CD8-positive, alpha-beta memory T cell (primary cell): ENCODE measurements at places on chromosomes 11 and 22.

- no peak for DNase-seq
These were observed 588.0 kb downstream of the BUD13 start for GRCh38 chr11:116184763-116185162.

GRCh38 chr11:129324533-129325175 is 51.0 kb upstream of the BARX2 start:
- DNase-seq, result no peak

- DNase-seq, result no peak
These were observed 11.1 kb downstream of the MICAL2 start for GRCh38 chr11:12121517-12121916.

DNA sequence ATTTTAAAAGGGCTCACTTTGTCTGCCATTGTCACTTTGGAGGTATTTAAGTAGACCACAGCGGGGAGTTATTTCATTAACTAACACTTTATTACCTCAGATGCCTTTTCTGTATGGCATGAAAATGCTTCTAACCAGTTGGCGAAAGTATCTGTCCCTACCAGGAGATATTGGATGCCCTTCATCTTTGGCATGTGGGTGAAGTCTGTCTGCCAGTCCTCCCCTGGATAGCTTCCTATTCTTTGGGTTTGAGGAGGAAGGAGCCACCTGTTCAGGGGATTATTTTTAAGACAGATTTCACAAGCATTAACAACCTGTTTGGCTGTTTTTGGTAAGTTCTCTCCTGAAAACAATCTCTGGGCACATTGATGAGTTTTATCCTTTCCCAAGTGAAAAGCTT is 17.1 kb downstream of the MS4A6E start:
- DNase-seq, result no peak

GRCh38 chr11:69572233-69572860 is 68.6 kb upstream of the CCND1 start:
- no peak for DNase-seq

DNA sequence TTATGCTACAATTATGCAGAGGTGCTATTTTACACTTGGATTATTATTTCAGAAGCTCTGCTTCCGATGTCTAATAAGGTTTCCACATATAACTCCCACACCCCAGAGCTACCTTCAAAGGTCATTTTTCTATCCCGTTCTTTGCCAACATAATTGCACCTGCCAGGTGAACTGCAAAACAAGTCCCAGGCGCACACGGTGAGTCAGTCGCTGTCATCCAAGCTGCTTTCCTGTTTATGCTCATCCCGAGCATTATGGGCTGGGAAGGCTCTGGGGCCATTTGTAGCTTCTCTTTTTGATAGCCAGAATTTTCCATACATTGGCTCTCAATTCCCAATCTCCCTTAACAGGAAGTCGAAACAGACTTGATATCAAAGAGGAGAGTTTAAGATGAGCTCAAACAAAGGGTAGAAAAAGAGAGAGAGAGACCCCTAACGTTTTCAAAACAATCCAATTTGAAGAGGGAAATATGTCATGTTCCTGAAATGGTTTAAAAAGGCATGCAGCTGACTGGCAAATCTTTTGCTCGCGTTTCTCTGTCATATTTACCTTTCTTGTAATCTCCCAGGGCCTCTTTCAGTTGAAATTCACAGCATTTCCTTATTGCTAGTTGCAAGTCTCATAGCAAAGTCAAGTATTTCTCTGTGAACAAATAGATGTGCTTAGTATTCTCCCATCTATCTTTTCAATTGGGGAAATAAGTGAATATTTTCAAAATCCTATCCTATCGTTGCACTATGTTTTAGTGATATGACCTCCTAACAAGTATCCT is 815.9 kb downstream of the KCNA4 start:
- DNase-seq, result no peak

- no peak for DNase-seq
These were observed at the start of gene OR9I1 for GRCh38 chr11:58125469-58125868. TSS of gene OR9I1 (minus strand) at chr11:58125530. CDS start at chr11:58119444, 6,086 bp downstream.

DNA sequence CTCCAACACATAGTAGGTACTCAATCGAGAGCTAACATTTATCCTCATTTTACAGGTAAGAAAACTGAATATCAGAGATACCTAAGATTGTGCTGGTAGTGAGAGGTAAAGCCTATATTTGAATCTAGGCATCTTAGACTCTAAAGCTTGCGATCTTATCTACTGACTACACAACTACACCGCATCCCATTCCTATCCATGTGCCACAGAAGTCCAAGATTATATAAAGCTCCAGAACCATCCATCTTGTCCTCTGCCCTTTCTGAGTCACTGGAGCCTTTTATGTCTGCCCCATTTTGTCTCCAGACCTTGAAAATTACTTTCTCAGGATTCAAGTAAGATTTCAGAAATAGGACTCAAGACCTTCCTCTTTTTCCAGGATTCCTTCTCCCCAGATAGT is 84.4 kb downstream of the OR5AK2 start:
- DNase-seq, result no peak

DNA sequence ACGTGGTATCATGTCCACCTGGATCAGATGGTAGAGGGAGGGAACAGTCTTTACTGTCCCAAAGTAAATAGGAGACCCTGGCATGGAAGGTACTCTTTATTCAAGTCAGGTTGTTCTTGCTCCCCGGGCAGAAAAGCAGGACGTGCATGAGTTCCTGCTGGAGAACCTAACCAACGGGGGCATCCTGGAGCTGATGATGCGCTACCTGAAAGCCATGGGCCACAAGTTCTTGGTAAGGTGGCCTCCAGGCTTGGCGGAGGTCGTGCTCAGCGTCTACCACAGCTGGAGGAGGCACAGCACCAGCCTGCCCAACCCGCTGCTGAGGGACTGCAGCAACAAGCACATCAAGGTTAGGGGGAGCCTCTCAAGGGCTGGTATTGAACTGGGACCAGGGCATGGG is 48.7 kb downstream of the CABIN1 start:
- DNase-seq, result no peak

DNA sequence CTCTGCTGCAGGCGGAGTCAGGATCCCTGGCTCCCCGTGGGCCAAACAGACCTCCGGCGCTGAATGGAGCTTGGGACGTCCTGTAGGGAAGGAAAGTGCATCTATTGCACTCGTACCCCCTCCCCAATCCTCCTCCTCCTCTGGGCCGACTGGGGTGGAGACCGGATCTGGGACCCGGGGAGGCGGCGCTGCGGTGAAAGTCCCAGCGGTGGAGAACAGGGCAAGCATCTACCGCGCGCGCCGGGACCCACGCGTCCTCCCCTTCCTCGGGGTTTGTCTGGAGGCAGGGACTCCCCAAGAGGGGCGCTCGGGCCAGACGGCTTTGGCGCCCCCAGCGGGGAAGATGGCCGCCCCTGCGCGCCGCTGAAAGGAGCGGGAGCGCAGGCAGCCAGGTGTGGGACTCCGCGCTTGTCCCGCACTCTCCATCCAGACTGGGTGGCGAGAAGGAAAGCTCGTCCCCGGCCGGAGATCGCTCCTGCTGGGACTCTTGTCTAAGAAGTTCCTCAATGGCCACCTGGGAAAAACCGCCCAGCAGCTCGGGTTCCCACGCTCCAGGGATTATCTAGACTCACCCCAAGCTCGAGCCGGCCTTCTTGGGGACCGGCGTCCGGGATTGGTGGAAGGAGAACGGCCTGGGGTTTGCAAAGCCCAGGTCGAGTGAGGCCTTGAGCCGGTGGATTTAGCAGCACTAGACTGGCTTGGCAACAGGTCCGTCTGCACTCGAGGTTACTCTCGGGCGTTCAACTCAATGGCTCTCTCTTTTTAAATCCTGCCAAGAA is 718 bp downstream of the FADS2 start:
- DNase-seq, result no peak

DNA sequence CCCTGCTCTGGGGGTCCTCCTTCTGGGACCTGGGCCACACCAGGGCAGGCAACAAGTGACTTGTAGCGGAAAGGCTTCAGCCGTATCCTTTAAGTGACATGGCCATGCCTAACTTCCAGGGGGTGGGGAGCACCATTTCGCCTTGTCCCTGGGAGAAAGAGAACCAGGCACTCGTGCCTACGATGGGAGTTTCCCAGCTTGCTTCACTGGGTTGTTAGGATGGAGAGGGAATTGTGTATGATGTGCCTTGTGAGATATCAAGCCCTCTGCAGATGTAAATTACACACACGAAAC is 151.4 kb downstream of the CACNA1I start:
- DNase-seq, result no peak

GRCh38 chr11:27971171-27971570 is 136.8 kb downstream of the KIF18A start:
- no peak for DNase-seq

GRCh38 chr22:24424001-24424900 is 3.1 kb upstream of the ADORA2A start:
- DNase-seq, result peak; percentile 36

- DNase-seq, result no peak
These were observed 74.7 kb downstream of the MN1 start for GRCh38 chr22:27726686-27727449.

- no peak for DNase-seq
These were observed 41.3 kb downstream of the NARS2 start for GRCh38 chr11:78533399-78533798.

DNA sequence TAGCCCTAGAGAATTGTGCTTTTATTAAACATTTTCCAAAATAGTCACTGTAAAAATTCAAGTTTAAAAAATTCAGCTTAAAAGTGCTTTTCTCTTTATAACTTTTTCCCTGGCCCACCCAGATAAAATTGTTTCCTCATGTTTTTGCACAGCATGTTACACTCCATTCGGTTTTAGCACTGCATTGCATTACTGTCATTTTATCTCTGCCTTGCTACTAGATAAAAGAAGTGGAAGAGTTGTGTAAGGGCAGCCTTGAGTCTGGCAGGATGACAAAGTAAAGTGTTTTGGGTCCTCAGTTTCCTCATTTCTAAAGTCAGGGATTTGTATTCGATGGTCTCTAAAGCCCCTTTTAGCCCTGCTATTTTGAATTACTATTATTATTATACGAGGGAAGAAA is 99.8 kb downstream of the ATM start:
- DNase-seq, result no peak

GRCh38 chr22:34972191-34972897 is 93.6 kb upstream of the ISX start:
- no peak for DNase-seq

DNA sequence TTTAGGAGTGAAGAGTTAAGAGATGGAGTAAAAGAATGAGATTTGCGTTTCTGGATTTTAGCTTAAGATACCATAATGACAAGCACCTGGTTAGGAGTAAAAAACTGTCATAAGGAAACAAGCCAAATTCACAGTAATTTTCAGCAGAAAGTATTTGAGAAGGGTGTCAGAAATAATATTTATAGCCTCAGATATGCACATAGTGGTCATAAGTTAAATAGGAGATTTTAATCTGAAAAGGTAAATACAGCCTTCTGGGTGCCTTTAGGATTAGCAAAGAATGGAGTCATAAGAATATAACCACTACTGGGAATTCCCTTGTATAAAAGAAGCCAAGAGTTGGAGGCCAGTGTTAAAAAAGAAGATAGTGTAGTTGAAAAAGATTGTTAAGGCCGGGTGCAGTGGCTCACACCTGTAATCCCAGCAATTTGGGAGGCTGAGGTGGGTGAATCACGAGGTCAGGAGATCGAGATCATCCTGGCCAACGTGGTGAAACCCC is 160.1 kb downstream of the SWAP70 start:
- DNase-seq, result no peak

- DNase-seq, result no peak
These were observed 26.2 kb downstream of the OR10A6 start for GRCh38 chr11:7904917-7905316.

DNA sequence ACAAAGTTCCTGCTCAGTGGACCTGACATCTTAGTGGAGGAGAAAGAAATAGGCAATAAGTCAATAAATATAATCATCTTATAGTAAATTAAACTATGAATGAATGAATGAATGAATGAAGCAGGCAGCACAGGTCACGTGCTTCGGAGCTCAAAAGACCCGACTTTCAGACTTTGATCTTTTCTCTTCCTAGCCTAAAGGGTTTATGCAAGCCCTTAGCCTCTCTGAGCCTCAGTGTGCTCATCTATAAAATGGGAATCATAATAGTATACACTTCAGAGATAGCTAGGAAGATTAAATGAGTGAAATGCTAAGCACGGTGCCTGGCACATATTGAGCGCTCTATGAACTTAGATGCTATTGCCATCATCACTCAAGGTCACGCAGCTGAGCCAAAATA is 7.5 kb downstream of the PVALB start:
- no peak for DNase-seq

- DNase-seq, result no peak
These were observed 72.9 kb downstream of the CSNK2A3 start for GRCh38 chr11:11279956-11280689.

GRCh38 chr11:128476729-128477128 is 110.6 kb downstream of the ETS1 start:
- DNase-seq, result peak; percentile 92

- no peak for DNase-seq
These were observed 669.9 kb downstream of the BRD1 start for GRCh38 chr22:49157529-49158339.

DNA sequence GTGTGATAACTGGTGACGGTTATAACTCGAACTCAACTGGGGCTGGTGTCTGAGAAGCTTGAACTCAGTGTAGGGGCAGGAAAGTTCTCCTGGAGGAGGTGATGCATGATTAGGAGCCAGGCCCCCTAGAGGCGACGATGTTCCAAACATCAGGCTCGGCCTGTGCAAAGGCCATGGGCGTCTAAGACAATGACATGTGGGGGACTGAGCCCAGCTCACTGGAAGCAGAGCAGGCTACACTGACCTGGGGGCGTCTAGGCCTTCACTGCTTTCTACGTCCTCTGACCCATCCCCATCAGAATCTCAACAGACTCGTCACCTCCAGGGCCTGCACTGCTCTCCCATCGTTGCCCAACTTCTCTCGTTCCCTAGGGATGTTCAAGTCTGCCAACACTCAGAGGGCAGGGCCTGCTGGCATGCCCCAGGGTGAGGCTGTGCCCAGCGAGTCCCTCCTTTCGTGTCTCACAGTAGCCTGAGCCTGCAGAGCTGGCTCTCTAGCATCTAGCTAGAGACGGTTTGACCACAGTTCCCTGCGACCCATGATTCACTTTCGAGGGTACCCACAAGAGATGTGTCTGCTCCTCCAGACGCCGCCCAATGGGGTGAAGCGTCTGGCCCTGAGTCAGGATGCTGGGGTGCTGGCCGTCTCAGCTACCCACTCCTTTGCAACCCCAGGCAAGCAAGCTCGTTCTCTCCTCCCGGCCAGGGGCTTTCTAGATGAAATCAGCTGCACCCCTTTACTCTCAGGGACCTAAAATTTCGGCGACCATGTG is 1.1 kb upstream of the ATG16L2 start:
- peak; percentile 60 for DNase-seq

DNA sequence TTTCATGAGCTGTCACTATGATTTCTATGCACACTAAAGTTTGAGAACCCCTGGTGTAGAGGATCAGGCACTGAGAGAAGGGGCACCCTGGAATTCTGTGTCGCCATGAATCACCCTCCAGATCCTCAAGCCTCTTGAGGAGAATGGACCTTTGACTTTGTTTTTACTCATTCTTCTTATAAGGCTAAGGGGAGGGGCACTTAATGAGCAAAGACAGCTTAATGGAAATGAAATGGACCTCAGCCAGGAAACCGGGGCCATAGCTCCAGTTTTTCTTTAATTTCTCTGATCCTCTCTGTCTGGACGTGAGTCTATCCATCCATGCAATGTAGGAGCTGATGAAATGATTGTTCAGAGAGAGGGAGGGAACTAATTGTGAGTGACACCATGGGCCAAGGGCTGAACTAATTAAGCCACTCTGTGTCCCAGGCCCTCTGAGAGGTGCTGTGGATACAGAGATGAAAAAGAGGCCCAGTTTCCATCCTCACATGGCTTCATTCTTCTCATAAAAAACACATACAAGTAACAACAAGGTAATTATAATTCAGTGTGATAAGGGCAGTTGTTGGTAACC is 32.8 kb downstream of the OR2AT4 start:
- DNase-seq, result no peak

- DNase-seq, result no peak
These were observed 97.2 kb upstream of the BLID start for GRCh38 chr11:122213171-122213570.
